ENCODE measurements at places on chromosomes 4 and X. TPM values are rescaled to one million over a fixed set of nuclear protein-coding genes. Genes with fewer than 3 reads are reported as not detected.

DNA sequence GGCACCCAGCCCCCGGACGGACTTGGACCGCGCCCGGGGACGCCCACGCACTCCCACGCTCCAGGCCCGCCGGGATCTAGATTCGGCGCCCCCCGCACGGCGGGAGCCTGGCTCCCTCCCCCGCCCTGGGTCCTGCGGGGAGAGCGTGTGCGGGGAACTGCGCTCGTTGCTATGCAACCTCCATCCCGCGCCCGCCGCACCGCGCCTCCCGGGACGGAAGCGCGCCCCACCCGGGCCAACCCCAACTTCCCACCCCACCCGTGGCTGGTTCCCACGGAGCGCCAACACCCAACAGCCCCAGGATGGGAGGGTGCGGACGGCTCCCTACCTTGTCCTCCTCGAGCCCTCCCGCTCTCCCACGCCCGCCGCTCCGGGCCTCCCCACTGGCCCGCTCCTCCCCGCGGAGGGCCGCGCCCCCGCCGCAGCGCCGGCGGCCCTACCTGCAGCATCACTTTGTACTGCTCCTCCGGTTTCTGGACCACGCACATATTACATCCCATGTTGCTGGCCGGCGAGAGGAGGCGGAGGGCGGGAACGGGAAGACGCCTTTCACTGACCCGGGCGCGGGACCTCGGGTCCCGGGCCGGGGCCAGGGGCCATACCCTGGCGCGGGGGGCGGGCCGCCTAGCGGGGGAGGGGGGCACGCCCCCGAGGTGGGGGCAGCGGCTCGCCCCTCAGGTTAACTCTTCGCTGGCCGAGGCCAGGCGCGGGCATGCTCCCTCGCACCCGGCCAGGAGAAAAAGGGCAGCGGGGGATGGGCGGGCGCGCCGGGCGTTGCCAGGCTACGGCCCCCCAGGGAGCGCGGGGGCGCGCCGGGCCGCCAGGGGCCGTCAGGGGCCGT, at the start of gene PDZD4:
Gene PDZD4 (minus strand): TSS at position 746 of the 841 bp plus-strand sequence. CDS start 246 bp downstream, at position 500.
- no peak for DNase-seq

DNA sequence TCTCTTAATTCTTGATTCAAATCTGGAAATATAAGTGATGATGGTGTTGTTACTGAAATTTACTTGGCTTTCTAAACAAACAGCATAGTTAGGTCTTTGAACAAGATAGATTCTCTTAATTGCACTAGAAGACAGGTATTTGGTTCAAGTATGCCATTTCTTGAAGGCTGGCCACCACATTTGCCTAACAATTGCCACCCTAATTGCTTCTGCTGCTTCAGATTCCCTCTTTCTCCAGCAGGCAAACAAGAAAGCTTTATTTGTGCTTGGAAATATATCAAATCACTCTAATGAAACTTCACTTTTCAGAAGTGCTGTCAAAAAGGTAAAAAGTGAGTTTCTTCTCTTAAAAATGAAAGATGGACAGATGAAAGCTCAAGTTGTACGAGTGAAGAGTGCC, 418.6 kb downstream of the INPP4B start:
- DNase-seq = no peak

- no peak for DNase-seq
Measured at GRCh38 chrX:110741213-110741796, 54.3 kb downstream of the CHRDL1 start.

SMPX gene
- total RNA-seq = not detected

DNA sequence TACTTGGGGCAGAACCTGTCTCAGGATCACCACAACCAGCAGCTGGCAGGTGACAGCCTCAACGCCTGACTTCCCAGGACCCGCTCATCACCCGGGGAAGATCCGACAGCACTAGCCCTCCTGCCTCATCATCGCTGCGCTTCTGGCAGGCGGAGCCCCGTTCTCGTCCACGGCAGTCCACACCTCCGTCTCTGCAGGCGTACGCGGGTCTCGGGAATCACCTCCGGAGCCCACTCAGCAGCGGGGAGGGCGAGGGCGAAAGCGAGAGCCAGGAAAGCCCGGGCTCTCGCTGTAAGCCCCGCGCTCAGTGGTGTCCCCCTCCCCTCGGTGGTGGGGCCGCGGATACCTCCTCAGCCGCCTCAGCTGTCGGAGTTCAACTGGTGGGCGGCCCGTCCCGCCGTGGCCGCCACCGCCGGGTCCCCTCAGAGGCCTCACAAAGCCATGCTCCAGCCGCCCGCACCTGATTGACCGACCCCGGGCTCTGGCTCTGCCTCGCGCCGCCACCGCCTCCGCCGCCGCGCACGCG, 518 bp upstream of the CNKSR2 start:
- DNase-seq = no peak

SPANXB1 gene
- total RNA-seq = not detected

MAGEB1 gene
- total RNA-seq = not detected

GRCh38 chr4:96164814-96165351, 325.0 kb downstream of the PDHA2 start:
- no peak for DNase-seq

DNA sequence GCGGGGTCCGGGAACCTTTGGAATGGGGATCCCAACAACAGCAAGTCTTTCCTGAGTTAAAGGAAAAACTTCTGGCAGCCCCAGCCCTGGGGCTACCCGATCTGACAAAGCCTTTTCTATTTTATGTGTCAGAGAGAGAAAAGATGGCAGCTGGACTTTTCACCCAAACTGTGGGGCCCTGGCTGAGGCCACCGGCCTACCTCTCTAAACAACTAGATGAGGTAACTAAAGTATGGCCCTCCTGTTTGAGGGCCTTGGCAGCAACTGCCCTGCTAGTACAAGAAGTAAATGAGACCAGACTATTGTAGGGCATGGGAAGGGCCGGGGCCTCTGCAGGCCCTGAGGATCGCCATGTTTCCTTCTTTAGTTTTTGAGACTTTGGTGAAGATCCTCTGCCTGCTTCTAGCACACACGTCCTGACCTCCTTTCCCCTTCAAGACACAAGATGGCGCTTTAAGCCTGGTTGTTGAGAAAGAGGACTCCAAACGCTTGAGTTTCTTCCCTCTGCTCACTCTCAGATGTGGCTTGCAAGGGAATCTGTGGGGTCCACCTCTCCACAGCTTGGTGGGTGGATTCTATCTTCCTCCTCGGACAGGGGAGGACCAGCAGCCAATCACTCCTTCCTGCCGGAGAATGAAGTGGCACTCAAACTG, 18.5 kb upstream of the DRD5 start:
- DNase-seq = peak; percentile 47

BEX2 gene
- 19.2 TPM for total RNA-seq

DNA sequence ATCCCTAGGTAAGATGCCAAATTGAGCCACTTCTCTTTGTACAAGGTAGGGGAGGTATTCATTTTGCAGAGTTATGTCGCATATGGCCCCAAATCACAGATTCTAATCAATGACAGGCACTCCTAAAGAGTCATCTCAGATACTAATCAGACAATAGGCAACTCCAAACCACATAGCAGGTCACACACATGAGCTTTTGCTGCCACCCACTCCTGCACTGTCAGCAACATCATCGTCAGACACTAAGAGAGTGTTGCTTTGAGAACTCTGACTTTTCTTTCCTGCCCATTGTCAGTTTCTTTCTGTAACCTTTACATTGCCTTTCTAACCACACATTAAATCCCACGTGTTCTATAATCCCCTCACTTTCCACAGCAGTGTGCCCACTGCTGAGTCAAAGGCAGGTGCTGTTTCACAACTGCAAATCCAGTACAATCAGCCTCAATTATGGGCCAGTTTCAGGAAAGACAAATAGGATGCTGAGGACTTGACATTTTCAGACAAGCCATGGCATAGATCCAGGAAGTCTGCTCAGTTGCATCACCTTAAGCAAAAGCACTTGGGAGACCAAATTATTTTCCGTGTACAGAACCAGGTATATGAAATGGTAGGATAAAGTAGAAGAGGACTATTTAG, 23.5 kb downstream of the TMEM31 start:
- no peak for DNase-seq

DCAF4L1 gene
- 0.26 TPM for total RNA-seq

DNA sequence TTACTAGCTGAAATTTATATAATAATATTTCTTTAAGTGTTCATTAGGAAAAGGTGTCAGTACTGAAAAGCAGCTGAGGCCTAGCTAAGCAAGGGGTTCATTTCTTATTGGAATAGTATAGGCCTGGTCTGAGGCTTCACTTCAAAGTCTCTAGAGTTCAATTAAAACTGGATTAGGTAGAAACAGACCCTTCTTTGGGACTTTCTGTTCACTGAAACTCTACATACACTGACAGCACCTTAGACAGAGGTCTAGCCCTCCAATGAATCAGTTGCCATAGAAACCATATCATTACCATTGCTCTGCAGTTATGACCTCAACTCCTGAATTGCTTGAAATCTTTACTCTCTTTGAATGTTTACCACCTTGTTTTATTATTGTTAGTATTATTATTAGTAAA, 86.4 kb upstream of the MAB21L2 start:
- no peak for DNase-seq

PDGFRA gene
- total RNA-seq = 2.1 TPM

FDCSP gene
- not detected for total RNA-seq

NAA10 gene
- 124 TPM for total RNA-seq
